ENCODE measurements at places on chromosomes 1 and 21.

GRCh38 chr1:67802565-67802964 lies 30.7 kb downstream of the GNG12 start:
- DNase-seq, result no peak

GRCh38 chr1:238652346-238652968 lies 733.9 kb upstream of the CHRM3 start:
- DNase-seq, result no peak

DNA sequence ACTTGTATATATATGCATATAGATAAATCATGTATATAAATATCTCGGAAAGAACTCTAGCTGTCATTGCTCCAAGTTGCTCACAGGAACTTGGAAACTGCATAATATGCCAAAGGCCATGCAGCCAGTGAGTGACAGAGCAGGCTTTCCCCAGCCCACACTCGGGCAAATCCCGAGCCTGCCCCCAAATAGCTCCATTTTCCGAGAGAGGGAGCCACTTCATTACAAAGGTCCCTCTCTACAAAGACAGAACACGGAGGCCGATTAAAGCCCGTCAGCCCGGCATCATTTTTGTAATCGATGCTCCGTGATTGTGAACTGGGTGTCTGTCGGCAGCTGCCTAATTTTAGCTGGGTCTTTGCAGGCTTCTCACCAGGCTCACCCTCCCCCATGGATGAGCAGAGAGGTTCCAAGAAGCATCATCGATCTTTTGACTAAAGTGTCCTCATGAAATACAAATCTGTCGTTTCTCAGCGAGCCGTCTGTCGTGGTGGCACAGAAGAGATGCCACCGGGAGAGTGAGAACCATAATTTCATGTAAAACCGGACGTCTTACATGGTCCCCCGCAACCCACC lies 663.9 kb downstream of the PTPRU start:
- no peak for DNase-seq

DNA sequence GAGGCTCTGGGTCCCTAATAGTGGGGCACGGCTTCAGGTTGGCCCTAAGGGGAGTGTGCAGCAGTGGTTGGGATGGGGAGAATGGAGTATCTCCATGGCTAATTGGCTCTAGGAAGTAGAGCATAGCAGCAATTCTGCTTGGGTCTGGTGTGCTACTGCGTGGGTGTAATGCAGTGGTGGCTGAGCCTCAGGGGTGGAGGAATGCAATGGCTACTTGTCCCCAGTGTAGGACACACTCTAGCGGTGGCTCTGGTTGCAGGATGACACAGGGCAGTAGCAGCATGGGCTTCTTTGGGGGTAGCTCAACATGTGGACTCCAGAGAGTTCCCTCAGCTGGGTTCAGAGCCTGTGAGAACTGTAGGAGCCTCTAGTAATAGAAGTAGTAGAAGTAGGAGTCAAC lies 91.2 kb upstream of the FAM78B start:
- DNase-seq, result no peak

DNA sequence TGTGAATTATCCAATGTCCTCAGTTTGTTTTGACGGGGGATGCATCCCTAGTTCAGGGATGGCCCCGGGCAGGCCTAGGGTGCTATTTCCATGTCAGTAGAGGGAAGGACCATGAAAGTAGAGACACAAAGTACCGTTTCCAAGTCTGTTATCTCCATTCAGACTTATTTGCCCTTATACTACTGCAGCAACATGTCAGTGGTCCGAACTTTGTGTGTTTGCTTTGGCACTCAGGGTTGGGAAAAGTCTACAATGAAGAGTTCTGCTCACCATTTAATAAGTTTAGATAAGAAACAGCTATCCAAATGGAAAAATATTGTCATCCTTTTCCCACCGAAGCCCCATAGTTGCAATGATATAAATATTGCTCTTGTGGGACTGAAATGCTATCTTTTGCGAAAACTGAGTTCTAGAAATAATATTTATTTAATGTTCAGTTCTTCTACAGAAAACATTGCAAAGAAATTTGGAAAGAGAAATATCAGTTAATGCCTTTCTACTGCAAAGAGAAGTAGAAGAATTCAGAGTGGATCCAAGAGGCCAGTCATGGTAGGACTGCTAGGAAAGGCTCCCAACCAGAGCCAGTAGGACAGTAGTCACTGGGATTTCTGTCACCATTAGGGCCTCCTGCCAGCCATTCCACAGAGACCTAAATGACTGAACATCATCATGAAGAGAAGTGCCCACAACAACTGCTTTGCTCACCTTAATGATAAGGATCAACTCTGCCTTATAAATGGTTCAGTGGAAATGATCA lies 11.5 kb upstream of the AGT start:
- no peak for DNase-seq

GRCh38 chr1:80656014-80656636 lies 1144.6 kb upstream of the ADGRL2 start:
- no peak for DNase-seq

- no peak for DNase-seq
These were observed 19.1 kb downstream of the RAB7B start for GRCh38 chr1:205983925-205984725.

- DNase-seq, result peak; percentile 76
These were observed 11.7 kb upstream of the BNIPL start for GRCh38 chr1:151024540-151025146.

GRCh38 chr1:196655494-196655893 lies 3.7 kb downstream of the CFH start:
- DNase-seq, result no peak

DNA sequence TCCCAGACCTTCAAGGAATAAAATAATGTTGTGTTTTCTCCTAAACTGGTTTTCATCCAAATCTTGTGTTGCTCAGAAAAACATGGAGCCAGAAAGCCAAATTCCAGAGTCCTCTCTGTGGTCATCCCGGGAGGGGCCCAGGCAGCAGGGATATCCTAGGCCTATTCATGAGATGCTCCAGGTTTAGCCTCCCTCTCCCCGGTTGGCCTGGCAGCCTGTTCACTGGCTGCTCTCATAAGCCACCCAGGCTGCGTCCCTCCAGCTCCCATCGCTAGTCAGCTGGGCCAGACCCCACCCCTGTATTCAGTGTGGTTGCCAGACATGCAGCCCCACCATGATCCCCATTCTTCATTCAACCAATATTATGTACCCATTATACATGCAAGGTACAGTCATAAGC lies 113.4 kb upstream of the F3 start:
- no peak for DNase-seq

- DNase-seq, result no peak
These were observed 26.9 kb upstream of the GPR88 start for GRCh38 chr1:100511058-100511457.

DNA sequence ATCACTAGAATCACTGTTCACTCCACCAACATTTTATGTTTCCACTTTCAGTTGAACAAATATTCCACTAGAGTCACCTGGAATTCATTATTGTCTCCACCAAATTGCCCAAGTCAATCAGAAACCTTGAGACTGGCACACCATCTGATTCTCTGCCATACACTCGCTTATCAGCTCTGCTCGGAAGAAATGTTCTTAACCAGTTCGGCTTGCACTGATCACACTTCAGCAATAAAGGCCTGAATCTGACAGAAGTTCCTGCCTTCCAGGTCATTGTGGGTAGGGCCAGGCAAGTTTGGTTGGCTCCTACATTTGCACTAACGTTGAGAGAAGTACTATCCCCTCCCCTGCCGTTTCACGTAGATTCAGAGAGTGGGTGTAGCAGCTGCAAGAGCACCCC lies 10.0 kb downstream of the TPM3 start:
- no peak for DNase-seq

DNA sequence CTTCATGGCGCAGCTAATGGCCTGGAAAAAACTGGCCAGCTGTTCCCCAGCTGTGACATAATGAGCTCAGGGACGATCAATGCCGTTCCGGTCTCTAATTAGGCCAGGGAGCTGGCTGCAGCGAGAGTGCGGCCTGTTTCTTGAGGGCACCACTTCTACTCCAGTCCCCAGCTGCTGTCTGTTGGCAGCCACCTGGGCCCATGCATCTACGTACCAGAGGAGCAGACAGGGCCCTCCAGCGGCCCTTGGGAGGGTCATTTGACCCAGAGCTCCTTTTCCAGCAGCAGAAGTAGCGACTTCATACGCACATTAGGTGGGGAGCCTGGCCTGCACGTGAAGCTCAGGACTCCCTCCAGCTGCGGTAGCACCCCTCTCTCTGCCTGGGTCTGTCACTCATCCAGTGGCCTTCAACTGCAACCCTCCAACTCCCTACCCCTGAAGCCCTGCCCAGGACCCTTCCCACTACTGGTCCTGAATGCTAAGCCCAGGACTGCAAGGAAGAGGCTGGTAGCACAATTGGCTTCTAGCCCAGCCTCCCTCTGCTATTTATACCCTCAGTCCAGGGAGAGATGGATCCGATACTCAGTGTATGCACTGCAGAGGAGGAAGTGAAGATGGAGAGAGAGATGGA lies 9.1 kb upstream of the GPR61 start:
- no peak for DNase-seq

- no peak for DNase-seq
These were observed 31.0 kb downstream of the TRIT1 start for GRCh38 chr1:39852214-39852791.

DNA sequence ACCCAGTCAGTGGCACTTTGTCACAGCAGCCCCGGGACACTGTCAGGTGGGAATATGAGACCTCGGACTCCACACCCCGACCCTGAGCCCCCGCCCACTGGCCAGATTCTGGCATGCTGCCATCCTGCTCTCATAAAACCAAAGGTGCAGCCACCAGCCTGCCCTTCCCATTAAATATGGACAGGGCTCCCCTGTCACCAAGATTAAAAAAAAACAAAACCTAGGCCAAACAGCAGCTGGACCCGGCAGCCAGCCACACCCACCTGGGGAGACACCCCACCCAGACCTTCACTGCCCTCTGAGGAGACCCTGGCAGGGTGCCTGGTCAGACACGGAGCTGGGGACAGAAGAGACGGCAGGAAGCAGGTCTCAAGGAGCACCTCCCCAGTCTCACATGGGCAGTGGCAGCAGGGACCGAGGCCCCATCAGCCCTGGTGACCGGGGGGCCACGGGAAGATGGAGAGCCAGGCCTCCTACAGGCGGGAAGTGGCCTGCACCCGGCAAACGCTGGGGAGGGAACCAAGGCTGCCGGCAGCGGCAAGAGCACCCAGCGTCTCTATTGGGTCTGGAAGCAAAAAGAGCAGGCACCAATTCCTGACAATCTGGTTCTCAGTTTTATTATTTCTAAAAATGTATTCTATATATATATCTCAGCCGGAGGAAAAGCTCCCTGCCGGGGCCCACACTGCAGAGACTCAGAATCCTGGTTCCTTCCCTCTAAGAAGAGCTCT lies 61.9 kb downstream of the ACOT7 start:
- DNase-seq, result no peak

GRCh38 chr1:4657244-4657789 lies 2.9 kb downstream of the AJAP1 start:
- DNase-seq, result no peak

DNA sequence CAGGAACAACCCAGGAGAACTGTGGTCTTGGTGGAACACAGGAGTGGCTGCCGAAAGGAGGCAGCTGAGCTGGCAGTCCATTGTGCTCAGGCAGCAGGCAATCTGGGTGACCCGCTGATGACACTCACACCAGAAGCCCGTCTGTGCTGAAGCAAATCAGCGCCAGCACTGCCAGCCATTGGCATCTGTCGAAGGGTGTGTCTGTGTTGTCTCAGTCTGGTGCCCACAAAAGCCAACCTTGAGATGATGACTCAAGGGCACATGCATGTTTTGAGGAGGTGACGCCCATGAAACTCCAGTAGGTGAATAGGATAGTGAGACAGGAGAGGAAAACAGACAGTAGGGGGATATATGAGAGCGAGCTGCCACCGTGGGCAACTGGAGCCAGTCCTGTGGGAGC lies 167.3 kb downstream of the KAZN start:
- DNase-seq, result no peak

DNA sequence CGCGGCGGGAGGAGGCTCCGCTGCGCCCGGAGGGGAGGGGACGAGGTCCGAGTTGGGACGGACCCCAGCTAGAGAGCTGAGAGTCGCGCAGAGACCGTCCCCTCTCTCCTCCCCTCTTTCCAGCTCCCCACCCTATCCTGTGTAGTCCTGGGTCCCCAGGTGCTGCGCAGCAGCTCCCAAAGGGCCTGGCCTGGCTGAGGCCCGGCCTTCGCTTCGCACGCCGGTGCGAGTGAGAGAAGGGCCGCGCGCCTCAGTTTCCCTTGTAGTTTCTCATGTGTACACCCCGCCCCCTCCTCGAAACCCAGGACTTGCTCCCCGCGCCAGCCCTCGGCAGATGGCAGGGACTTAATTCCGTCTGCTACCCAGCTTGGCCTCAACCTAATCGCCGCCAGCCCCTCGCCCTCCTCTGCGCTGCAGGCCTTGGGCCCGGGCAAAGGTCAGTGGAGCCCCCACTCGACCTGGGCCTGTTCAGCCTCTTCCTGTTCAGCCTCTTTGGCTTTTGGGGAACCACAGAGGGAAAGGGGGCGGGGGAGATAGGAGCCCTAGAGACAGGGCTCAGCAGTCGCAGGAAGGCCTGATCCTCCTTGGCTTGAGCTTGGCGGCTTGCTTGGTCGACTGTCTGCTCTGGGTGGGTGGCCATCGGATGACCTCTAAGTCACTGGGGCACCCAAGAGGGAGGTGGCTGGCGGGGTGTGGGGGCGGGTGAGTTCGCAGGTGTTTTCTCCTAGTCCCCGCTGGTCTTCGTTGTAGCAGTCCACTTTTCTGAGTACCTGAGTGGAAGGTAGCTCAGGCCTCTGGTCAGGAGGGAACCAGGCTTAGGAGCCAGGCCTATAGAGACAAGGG lies 1.0 kb downstream of the ZNF687 start:
- no peak for DNase-seq

DNA sequence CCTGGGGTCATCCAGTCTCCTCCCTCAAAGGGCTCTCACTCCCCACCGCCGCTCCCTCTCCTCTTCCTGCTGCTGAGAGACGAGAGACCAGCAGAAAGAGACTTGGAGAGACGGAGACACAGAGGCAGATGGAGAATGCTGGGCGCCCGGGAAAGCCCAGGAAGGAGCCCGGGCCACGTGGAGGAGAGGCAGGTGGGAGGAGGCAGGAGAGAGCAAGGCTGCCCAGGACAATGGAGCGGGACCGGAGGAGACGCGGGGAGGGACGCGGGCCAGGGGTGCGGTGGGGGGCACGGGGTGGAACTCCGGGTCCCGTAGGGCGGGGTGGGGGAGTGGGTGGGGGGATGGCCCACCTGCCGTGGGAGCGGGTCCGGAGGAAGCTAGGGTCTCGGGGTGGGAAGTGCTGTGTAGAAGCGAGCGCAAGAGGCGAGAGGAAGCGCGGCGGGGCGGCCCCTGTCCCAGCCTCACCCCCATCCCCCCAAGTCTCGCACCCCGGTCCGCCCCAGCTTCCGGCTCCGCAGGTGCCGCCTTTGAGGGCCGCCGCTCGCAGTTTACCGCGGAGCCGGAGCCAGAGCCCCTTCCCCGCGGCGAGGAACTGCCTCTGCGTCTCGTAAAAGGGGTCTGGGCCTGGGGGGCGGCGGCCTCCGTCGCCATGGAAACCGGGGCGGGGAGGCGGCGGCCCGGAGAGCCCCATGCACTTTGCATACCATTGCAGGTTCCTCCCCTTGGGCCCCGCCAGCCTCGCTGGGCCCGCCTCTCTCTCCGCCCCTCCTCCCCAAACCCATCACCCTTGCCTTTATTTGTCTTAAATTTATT lies 11.7 kb upstream of the EPHA2 start:
- peak; percentile 47 for DNase-seq

GRCh38 chr1:47424336-47424982 lies 8.4 kb downstream of the FOXE3 start:
- no peak for DNase-seq

- DNase-seq, result no peak
These were observed 9.6 kb upstream of the RNF223 start for GRCh38 chr1:1083416-1084371.

Measured in activated T-cell treated with anti-CD3 and anti-CD28 coated beads for 24 hours (primary cell).